ENCODE measurements at places on chromosomes 4 and X.

- DNase-seq, result no peak
Observed at GRCh38 chrX:153935326-153935851, 552 bp upstream of the NAA10 start.

DNA sequence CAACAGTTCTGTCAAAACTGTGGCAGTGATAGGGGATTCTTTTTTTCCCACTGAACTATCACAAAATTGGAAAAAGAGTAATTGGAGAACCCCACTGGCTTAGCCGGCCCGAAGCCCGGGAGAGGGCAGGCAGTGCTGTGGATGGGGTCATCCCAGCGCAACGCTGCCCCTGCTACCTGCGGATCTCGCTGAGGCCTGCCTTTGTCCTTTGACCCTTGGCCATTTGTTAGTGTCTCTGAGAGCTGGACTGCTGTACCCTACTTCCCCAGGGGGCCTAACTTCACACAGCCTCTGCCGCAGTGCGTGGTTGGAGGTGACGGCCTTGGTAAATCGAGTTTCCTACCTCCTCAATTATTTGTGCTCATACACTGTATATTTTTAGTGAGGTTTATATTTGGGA is 43.0 kb upstream of the MSANTD1 start:
- no peak for DNase-seq

- no peak for DNase-seq
Observed at GRCh38 chrX:40083120-40083978, 14.4 kb downstream of the BCOR start.

DNA sequence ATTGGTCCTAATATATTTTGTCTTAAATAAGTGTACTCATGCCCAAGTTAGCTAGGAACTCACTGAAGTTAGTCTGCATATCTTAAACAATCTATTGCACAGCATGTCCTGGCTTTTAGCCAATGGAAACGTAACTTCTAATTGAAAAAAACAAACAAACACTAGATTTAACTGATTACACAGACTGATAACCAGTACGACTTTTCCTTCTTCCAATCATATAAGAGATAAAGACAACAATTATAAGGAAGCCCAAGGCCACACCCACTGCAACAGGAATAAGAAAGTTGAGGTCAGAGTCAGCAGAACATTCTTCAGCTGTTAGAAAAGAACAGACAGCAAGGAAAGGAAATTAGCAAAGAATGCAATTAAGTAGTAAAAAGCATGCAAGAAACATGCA is 40.8 kb downstream of the LAMP2 start:
- DNase-seq, result no peak

GRCh38 chr4:168265327-168265726 is 53.2 kb downstream of the DDX60 start:
- no peak for DNase-seq

DNA sequence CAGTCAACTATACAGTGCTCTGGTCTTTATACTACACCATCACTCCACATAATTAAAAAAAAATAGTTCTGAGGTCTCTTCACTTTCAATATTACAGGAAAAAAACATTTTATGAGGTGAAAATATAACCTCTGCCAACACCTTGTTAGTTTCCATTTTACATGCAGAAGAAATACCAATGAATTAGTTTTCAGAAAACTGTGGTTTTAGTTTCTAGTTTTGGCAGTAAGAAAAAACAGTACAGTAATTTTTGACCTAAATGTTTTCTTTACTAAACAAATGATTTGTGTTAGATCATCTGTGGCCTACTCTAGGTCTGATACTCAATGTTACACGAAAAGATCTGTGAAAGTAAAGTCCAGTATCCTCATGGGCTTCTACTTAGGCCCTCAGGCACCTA is 10.0 kb downstream of the SULT1E1 start:
- no peak for DNase-seq

GRCh38 chr4:168304744-168305459 is 13.7 kb downstream of the DDX60 start:
- no peak for DNase-seq

DNA sequence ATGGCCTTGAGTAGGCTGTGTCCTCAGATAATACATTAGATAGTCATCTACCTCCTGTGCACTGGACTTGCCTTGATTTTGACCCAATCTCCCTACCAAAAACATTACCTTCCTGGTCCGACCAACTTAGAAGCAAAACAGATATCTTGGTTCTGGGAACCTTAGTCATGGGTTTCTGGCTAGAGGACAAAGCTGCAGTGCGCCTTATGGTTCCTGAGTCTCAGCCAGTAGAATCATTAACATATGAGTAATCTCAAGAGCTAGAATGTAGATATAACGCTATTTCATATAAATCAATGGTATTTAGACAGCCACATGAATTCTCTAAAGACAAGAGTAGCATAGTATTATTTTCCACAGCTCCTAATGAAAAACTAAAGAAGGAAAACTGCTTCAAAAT is 83.1 kb downstream of the GRIA3 start:
- no peak for DNase-seq

GRCh38 chrX:15336023-15336413 is 695 bp upstream of the PIGA start:
- DNase-seq, result no peak

- no peak for DNase-seq
Observed at GRCh38 chrX:30301208-30301607, 8.0 kb downstream of the NR0B1 start.

DNA sequence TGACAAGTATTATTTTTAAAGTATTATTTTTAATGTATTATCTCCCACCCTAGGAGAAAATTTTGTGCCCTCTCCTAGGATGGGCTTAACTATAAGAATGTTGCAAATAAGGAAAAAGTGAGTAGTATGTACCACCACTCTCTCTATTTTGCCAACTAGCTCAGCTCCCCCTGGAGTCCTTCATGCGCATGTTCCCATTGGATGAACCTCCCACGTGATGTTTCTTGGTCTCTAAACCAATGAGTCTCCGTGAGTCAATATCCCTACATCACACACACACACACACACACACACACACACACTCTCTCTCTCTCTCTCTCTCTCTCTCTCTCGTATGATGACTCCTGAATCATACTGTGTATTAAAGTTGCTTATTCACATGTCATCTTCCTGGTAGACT is 129.7 kb upstream of the ZFP42 start:
- DNase-seq, result no peak

- peak; percentile 83 for DNase-seq
Observed at GRCh38 chr4:2745981-2746806, 9.9 kb downstream of the TNIP2 start.

DNA sequence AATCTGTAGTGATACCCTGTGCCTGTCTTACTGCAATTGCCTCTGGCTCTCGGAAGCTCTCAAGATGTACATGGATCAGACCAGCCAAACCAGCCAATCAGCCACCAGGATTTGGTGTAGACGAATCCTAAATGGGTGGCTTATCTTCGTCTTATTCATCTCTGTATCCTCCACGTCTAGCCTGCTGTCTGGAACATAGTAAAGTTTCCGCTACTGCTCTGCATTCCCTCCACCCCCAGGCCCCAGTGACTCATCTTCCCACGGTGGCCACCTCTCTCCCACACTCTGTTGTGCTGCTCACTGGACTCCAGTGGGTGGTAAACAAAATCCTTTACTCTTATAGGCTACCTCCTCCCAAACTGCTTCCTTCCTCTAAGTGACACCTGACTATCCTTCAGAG is 37.8 kb downstream of the SEPTIN6 start:
- no peak for DNase-seq

GRCh38 chr4:159134429-159134828 is 31.6 kb downstream of the RAPGEF2 start:
- no peak for DNase-seq

DNA sequence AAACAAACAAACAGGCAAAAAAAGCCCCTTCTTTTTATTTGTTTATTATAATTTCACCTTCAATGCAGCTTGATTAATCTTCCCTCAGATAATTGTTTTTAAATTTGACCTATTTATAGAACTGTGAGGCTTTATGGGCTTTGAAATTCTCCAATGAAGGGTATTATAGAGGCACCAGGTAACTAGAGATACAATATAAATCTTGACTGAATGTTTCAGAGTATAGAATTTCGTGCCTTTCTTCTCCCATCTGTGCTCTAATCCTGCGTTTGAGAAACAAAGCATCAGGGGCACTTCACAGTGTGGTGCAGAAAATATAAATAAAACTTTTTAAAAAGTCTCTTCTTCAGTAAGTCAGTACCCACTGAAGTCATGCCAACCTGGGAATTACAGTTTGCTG is 120.9 kb downstream of the ANKRD50 start:
- no peak for DNase-seq

GRCh38 chrX:46647251-46647650 is 73.7 kb downstream of the CHST7 start:
- no peak for DNase-seq

DNA sequence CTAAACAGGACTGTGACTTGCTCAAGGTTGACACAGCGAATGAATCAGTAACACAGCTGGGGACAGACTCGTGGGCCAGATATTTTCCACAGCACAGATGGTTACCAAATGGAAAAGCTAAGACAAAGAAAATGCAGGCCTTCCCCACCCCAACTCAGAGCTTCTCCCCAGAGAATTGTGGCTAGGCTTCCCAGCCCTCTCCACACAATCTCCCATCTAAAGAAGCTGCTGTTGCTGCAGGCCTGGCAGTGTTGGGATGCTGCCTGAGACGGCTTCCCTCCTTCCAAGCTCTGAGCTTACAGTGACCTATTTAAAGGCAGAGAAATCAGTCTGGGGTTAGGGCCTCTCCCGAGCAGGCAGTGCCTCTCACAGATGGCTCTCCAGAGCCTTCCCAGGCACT is 46.5 kb upstream of the PGRMC1 start:
- no peak for DNase-seq

DNA sequence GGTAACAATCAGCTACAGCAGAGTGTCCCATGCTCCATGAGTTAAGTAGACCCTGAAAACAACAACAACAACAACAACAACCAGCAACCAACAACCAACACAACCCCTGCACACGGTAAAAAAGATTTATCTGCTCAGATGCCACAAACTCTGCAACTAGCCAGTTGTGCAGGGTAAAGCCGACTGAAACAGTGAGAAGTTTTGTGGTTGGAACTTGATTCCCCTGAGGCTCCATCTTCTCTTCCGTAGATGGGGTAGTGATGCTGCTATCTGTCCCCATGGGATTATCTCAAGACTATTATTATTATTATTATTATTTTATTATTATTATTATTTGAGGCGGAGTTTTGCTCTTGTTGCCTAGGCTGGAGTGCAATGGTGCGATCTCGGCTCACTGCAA is 50.6 kb upstream of the RAPGEF2 start:
- DNase-seq, result no peak

DNA sequence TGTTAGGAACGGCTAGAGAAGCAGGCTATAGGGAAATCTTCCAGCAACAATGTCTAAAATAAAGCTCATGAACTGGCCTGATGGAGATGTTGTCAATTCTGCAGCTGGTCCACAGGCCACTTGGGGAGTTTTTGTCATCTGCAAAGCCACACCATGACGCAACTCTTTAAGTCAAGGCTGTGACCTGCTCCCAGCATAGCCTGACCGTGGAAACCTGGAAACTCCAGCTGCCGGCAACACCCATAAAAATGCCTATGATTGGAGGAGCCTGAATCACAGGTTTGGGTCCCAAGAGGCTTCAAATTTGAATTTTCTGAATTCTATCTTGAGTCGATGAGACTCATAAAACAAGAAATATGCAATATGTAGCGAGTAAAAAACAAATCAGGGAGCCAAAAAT is 969.2 kb upstream of the PRKX start:
- DNase-seq, result no peak

DNA sequence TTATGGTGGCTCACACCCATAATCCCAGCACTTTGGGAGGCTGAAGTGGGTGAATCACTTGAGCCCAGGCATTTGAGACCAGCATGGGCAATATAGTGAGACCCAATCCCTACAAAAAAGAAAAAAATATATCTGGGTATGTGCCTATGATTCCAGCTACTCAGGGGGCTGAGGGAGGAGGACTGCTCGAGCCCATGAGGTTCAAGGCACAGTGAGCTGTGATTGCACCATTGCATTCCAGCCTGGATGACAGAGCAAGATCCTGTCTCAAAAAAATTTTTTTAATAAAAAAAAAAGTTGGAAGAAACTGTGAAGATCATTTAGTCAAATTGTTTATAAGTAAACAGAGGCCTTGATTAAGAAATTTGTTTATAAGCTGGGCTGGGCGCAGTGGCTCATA is 39.7 kb downstream of the KLHL8 start:
- no peak for DNase-seq

DNA sequence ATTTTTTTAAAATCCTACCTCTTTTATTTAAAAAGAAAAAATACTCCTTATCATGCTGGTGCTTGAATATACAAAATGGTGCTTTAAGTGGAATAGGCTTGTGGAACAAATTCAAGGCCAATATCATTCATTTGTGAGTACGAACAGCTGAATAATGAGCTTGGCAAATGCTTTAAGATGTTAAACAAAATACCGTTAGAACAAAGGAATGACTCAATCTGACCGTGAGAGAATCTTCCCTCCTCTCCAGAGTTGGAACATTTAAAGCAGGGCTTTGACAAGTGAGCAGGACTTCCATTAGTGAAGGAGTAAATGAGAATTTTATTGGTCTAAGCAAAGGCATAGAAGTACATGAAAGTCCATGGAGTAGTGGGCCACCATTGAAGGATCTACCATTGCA is 74.5 kb downstream of the DCLK2 start:
- no peak for DNase-seq

DNA sequence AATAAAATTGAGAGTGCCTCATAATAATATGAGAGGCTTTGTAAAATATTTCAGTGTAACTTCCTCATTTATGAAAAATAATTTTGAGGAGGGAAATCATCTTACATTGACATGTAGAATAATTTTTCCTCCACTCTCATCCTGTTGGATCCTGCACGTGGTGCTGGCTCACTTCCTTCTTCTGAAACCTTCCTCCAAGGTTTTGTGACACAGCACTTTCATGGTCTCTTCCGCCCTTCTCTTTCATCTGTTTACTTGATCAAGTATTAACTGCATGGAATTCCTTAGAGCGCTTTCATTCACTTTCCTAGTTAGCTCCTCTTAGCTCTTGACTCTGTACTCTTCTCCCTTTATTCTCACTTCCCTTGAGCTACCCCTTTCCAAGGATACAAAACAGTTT is 246.5 kb downstream of the RAPGEF2 start:
- DNase-seq, result no peak

DNA sequence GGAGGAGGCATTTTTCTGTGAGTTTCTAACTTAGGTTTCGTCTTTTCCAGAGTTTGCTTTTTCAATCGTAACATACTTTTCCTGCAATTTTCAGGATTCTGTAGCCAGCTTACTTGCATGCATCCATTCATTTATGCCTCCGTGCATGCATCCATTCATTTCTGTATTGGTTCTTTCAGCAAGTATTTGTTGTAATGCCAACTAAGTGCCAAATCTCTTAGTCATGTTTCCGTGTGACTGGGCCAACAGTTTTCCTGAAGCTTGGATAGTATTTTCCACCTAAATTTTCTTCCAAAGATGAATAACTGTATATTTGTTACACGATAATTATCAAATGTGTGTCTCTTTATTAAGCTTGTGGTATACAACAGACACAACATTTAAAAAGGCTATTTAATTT is 41.5 kb downstream of the CBLL2 start:
- DNase-seq, result no peak

- DNase-seq, result no peak
Observed at GRCh38 chr4:66653937-66654336, 891.4 kb downstream of the CENPC start.

GRCh38 chr4:146998157-146998556 is 52.5 kb upstream of the TTC29 start:
- DNase-seq, result no peak

GRCh38 chr4:107212565-107212964 is 176.5 kb upstream of the DKK2 start:
- DNase-seq, result no peak

- no peak for DNase-seq
Observed at GRCh38 chr4:54400802-54401201, 171.7 kb downstream of the PDGFRA start.

All from NK-92 treated with Interleukin-12 subunit alpha and Interleukin-12 subunit beta, amount 100 ng/mL, for 24 hours (cell line).